H9 (cell line): ENCODE measurements at places on chromosomes 6 and 20. TPM values are rescaled to one million over a fixed set of nuclear protein-coding genes. Genes with fewer than 3 reads are reported as not detected.

Gene FUT9
- 0.97 and 1.6 TPM in 2 replicates for total RNA-seq

Gene SLC26A8
- 0.09 and 0.55 TPM in 2 replicates for total RNA-seq

Gene SIRPG
- total RNA-seq, result not detected in 2 replicates

Gene HRH3
- total RNA-seq, result 1.8 and 1.9 TPM in 2 replicates

Gene DACT2
- total RNA-seq, result 1.6 and 1.8 TPM in 2 replicates

Gene EPPIN
- not detected in 2 replicates for total RNA-seq

Gene LHFPL5
- not detected in 2 replicates for total RNA-seq

Gene SLC32A1
- total RNA-seq, result 0.24 and 0.33 TPM in 2 replicates

Gene TMC2
- total RNA-seq, result not detected in 2 replicates

Gene SLC35D3
- 0.17 and 0.57 TPM in 2 replicates for total RNA-seq

Gene RPL7L1
- 126 and 130 TPM in 2 replicates for total RNA-seq
